ENCODE measurements at places on chromosomes 6 and 20. TPM values are rescaled to one million over a fixed set of nuclear protein-coding genes. Genes with fewer than 3 reads are reported as not detected.

DNA sequence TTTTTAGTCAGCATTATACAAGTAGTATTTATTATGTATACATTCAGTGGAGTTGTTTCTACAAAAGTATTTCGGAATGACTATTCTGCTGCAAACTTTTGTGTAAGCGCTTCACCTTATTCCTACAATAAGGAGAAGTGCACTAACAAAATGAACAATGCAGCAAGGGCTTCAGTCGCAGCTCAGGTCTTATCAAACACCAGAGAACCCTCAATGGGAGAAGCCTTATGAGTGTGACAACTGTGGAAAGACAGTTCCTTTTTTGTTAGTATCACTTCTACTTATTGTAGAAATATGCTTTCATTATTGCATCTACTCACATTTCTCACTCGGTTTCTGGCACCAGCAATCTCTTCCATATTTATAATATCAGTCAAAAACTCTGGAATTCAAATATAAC lies 18.8 kb downstream of the ZKSCAN3 start:
- H3K4me3 ChIP-seq = no peak overlapping the region
- no peak for DNase-seq
- H3K4me1 ChIP-seq = no peaks in the 10 kb centered on the region
- no peaks in the 10 kb centered on the region for H3K27me3 ChIP-seq
- H3K36me3 ChIP-seq = peaks cover 12% of the 10 kb centered on the region

Gene METTL24
- 41.0 TPM for total RNA-seq

Gene JAG1
- total RNA-seq = 45.9 TPM

Gene GGTLC1
- not detected for total RNA-seq

Gene TBCC
- total RNA-seq = 16.6 TPM
